ENCODE measurements at places on chromosomes 16 and 17.

DNA sequence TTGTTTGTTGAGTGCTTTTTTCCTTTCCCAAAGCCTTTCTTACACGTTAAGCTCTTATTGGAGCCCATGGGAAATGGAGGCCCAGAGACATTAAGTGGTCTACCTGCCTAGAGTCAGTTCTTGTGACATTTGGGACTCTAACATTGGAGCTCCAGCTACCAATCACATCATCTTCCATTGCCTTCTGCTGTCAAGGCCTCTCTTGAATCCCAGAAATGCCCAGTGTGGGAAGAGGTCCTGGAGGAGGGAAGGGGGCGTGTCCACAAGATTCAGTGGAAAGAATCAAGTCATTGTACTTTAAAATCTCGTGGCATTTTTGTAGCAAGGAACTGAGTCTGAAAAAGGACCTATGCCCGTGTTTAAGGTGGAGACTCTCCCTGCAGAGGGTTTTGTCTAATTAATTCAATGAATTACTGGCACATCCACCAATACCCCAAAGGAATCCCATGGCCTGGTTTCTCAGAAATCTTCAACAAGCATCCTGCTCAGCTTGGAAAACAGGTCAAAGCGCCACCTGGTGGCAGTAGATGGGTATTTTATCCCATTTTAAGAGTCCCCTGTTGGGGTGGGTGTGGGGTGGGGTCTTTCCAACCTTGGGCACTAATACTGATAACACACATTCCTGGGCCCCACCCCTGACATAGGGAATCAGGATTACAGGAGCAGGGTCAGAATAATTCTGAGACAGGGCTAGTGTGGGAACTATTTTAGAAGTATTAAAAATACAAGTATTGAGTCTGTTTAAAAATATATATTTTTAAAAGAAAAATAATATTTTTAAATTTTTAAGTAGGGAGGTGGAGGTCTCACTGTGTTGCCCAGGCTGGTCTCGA lies 24.6 kb downstream of the GPT2 start:
- DNase-seq: no peak

GRCh38 chr16:73545755-73546154 lies 497.8 kb upstream of the ZFHX3 start:
- DNase-seq: no peak

DNA sequence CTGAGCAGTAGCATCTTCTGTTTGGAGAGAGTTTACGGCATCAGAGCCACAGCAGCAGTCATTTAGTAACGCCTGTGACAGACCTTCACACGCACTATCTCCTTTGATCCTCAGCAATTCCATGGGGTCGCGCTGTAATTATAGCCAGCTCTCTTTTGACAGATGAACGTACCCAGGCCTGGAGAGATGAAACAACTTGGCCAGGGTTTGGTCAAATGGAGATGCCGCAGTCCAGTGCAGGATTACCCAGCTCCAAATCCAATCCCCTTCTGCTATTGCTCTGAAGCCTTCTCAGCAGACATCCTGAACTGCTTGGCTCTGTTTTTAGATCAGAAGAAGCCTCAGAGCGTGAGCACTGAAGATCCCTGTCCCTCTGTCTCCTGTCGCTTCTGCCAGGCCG lies 83.9 kb downstream of the SOX9 start:
- no peak for DNase-seq

DNA sequence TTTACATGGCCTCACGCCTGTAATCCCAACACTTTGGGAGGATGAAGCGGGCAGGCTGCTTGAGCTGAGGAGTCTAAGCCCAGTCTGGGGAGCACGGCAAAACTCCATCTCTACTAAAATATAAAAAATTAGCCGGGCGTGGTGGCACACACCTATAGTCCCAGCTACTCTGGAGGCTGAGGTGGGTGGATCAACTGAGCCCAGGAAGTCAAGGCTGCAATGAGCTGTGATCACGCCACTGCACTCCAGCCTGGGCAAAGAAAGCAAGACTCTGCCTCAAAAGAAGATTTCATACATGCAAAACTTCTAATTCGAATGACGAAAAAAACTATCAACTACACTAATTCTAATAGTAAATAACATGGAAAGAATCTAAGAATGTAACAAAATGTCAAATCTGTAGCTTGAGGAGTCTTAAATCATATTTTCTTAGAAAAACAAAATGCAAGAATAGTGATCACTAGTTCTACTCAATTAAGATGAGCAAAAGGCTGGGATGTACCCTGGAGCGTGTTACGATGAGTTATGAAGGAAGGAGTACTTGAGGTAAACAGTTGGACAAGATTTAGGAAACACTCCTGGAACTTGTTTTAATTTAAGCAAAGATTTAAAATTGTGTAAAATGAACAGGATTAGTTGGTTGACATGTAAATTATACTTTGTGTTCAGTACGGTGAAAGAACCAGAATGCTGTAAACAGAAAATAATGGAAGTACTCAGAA lies 20.7 kb downstream of the YWHAE start:
- DNase-seq: no peak

GRCh38 chr16:72277749-72278148 lies 105.8 kb upstream of the PMFBP1 start:
- DNase-seq: no peak

DNA sequence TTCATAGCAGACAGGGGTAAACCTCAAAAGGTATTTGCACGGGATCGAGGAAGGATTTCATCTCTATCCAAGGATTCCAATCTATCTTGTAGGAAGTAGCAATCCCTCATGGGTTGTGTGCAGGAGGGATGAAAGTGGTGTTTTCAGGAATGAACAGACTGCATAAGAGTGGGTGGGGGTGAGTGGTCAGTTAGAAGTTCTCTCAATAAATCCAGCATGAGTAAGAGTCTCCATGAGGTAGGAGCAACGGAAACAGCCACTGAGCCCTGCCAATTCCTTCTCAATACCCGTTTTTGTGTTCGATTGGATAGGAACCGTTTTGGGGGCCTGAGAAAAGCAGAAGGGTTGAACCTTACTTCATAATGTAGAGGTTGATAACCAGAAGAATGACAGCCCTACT lies 375.6 kb downstream of the SOX9 start:
- no peak for DNase-seq

DNA sequence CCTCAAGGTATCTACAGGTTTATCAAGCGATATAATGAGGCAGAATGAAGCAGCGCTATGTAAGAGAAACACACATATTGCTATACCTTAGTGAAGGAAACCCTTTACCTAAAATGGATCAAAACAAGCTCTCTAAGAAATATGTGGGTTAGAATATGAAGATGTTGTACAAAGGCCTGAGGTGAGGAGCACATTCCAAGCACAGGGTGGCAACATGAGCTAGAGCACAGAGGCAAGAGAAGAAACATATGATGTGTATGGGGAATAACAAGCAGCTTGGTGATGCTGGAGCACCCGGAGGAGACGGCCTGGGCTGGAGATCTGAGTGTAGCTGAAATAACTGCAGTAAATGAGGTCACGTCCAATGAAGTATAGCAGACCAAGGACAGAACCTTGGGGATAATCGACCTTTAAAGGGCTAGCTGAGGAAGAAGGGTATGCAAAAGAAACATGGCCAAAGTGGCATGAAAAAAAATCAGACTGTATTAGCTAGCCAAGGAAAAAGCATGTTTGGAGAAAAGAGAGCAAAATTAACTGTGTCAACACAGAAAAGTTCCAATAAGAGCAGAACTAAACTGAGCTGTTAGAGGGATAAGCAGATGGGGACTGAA lies 44.0 kb downstream of the MARVELD3 start:
- no peak for DNase-seq

GRCh38 chr16:75238132-75238852 lies 13.1 kb downstream of the BCAR1 start:
- DNase-seq: peak; percentile 47

DNA sequence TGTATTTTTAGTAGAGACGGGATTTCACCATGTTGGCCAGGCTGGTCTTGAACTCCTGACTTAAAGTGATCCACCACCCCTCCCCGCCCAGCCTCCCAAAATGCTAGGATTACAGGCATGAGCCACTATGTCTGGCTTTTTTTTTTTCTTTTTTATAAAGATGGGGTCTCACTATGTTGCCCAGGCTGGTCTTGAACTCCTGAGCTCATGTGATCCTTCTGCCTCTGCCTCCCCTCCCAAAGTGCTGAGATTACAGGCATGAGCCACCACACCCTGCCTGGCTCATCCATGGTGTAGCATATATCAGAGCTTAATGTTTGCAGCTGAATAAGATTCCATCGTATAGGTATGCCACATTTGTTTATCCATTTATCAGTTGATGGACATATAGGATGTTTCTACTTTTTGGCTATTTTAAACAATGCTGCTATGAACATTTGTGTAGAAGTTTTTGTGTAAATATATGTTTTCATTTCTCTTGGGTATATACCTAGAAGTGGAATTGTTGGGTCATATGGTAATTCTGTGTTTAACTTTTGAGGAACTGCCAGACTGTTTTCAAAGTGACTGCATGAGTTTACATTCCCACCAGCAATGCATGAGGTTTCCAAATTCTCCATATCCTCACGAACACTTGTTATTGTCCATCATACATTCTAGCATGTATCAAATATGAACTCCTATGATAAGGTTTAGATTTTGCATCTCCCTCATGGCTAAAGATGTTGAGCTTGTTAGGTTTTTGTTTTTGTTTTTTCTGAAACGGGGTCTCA lies 55.7 kb upstream of the HAS3 start:
- no peak for DNase-seq

GRCh38 chr16:31022544-31023251 lies 10.7 kb upstream of the STX4 start:
- no peak for DNase-seq

GRCh38 chr16:79758615-79759346 lies 158.2 kb upstream of the MAF start:
- DNase-seq: no peak

DNA sequence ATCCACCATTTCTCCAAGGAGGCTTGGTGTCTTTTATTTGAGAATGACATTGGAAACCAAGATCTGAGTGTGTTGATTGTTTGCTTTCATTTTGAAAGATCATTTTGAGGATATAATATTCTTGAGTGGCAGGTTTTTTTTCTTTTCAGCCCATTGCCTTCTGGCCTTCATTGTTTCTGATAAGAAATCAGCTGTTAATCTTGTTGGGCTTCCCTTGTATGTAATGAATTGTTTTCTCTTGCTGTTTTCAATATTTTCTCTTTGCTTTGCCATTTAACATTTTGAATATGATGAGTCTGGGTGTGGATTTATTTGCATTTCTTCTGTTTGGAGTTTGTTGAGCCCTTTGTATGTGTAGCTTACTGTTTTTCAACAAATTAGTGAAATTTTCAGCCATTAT lies 22.0 kb downstream of the PRSS54 start:
- no peak for DNase-seq

DNA sequence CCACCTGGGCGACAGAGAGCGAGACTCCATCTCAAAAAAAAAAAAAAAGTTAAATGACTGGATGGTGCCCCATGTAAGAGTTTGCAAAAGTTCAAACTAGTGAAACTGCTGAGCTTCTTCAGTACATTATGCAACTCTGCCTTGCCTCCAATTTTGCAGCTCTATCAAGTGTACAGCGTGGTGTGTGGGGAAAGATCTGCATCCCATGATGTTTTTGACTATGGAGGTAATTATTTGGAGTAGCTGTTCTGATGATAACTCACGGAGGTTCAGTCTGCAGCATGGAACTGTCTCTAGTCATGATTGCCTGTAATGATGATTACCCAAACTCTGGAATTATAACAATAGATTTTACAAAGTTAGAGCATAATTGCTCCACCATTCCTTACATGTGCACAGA lies 149.6 kb downstream of the PITPNC1 start:
- DNase-seq: no peak

DNA sequence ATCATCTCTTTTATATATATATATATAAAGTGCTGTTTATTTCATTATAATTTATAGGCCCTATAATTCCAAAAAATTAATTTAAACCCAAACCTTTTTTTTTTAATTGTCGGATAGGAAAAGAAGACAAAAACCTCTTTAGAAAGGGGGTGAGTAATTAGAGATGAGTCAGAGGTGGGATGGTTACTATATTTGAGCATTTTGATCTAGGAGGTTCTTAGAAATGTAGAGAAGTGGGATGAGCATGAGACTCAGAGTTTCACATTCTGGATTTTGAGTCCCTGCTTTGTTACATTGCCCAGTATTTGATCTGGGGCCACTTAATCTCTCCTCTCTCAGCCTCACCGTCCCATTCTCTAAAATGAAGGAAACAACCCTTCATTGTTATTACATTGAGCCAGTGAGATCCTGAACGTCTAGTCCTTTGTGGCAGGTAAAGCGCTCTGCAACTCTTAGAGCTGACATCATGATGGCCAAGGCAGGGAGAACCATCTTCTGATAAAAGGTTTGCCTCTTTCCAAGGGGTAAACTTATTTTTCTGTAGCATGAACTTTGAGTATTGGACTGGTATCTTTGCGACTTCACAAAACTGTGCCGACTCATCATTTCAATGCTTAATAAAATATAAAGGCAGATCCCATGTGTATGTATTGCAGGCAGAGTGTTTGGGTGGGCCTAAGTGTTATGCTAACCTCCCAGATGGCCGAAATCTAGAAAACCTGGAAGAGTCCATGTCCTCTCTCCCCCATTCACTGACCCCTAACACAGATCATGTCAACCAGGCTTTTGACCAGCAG lies 21.3 kb downstream of the HS3ST3B1 start:
- DNase-seq: no peak

- DNase-seq: no peak
These were observed 8.7 kb upstream of the UBE2G1 start for GRCh38 chr17:4375039-4375748.

- no peak for DNase-seq
These were observed 14.1 kb upstream of the DBNDD1 start for GRCh38 chr16:90033387-90033786.

Measured in tibial nerve (tissue), 4 donors.